ENCODE measurements at places on chromosomes 2 and 18.

DNA sequence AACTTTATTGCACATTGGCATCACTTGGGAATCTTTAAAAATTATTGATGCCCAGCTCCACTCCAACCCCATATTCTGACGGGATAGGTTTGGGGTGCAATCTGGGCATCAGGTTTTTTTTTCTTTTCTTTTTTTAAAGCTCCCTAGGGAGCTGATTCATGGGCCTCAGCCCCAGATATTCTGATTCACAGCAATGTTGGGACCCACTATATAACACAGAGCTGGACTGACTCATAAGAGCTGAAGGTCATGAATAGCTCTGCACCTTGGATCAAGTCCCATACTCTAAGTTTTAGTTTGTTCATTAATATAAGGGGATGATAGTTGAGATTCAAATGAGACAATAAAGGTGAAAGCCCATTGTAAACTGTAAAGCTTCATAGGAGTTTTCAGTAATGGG lies 191.1 kb upstream of the REV1 start:
- DNase-seq: no peak

- no peak for DNase-seq
Observed at GRCh38 chr2:38268691-38269327, 108.3 kb downstream of the ATL2 start.

GRCh38 chr2:14960686-14961324 lies 328.3 kb downstream of the LRATD1 start:
- no peak for DNase-seq

DNA sequence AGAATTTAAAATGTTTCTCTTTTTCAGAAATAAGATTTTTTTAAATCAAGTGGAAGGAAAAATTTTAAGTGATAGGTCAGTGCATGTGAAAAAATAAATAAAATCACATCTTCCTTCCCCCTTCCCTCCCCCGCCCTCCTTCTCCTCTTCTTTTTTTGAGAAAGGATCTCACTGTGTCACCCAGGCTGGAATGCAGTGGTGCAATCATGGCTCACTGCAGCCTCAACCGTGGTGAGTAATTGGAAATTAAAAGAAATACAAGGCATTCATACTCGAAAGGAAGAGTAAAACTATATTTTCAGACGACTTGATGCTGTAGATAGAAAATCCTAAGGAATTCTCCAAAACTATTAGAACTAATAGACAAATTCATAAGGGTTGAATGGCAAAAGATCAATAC lies 16.9 kb upstream of the CRACDL start:
- no peak for DNase-seq

DNA sequence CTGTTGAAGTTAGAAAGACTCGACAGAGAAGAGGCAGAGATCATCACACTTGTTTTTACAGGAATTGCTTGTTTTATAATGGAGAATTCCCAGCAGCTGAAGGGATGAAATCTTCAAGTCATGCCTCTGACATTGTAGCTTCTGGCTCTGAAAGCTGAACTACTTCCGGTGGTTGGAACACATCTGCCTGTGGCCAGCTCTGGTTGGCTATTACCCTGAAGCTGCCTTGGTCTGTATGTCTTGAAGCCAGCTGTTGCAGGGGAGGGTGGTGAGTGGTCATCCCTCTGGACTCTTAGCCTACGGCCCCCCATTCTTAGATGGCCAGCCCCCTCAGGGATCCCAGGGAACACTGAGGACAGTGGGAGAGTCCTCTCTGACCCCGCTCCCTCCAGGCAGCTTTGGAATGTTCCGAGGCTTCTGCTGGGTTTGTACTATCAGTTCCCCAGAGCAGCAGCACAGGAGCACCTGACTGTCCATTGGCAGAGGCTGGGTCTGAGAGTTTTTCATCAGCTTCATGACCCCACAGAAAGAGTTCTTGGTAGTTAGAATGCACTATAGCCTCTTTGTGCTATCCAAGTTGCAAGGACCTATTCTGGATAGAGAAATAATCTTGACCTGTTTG lies 87.4 kb upstream of the CAPN13 start:
- DNase-seq: no peak

- DNase-seq: no peak
Observed at GRCh38 chr2:241558532-241559322, at the start of gene BOK. BOK (plus strand) TSS chr2:241558745; CDS start chr2:241559484, 739 bp downstream.

DNA sequence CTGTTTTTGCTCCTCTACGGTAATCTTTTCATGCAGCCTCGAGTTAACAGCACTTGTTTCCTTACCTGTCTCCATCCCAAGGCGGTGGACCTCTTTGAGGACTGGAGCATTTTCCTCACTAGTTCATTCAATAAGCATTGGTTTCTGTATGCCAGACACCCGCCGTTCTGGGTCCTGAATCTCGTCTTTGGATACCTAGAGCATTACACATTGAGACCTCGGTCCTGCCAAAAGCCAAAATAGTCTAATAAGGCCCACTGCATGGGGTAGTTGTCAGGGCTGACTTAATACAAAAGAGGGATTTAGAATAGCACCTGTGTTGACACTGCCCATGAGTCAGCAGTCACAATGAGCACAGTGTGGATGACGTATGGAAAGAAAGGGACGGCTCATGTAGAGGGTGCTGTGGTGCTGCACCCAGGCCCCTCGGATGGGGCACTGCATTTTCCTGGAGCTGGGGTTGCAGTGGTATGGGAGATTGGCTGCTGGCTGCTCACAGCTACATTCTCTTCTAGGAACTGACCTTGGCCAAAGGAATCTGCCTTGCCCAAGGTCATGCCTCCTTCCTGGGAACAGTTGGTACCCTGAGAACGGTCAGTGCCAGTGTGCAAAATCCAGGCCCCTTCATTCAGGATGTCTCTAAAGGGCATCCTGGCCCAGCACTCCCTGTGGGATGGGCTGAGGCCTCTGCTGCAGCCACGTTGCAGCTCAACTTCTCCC lies 126.9 kb upstream of the NCK2 start:
- no peak for DNase-seq

GRCh38 chr2:51258301-51258700 lies 226.4 kb upstream of the NRXN1 start:
- DNase-seq: no peak

DNA sequence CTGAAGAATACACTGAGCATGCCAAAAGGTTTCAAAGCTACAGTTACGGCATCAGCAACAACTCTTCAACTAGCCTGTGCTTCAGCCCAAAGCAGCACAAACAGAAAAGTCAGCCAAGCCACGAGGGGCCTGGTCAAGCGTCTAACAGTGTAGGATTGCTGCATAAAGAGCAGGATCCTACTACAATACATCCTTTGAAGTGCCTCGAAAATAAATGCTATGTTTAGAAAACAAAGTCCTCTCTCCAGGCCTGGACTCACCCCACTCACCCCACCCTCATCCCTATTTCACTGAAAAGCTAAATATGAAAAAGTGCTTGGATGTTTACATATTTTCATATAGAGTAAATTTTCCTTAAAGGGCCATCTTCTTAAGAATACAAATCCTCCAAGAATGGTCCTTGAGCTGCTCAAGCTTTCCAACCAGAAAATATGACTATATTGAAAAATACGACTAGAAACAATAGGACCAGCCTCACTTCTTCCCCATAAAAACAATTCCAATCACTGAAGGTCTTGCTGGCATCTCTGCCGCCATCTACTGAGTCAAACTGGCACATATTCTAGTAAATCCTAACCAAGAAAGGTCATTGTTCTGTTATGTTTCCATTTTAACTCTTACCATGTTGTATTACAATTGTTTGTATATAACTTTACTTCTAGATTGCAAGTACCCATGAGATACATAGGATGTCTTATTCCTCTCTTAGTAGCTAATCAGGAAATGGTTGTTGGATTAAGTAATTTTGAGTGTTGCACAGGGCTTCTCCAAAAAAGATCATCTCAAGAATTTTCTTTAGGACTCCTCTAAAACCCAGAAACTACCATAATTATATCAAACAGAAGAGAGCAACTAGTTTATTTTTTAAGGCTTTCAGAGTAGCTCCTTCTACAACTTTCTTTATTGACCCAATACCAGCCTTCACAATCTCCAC lies 63.6 kb downstream of the CLHC1 start:
- no peak for DNase-seq

DNA sequence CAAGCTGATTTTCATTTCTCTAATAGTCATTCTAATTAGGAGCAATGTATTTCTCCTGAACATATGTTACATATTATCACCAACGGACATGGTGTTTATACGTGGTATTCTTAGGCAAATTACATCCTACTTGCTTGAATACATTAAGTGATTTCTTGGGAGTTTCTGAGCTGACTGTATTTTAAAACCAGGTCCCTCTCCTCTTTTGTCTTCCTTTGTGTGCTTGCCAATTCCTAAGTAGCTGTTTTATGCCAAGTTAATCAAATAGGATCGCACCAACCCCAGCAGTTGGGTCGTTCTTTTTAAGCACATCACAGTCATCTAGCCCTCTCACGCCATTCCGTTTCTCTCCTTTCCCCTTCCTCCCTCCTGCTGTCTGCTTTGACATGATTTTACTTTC lies 75.4 kb upstream of the MAP2 start:
- peak; percentile 10 for DNase-seq

GRCh38 chr2:175523001-175523400 lies 341.5 kb upstream of the ATP5MC3 start:
- DNase-seq: no peak

- DNase-seq: peak; percentile 49
Observed at GRCh38 chr2:200703127-200703925, 108.4 kb upstream of the BZW1 start.

GRCh38 chr2:103873716-103874351 lies 980.1 kb upstream of the POU3F3 start:
- no peak for DNase-seq

DNA sequence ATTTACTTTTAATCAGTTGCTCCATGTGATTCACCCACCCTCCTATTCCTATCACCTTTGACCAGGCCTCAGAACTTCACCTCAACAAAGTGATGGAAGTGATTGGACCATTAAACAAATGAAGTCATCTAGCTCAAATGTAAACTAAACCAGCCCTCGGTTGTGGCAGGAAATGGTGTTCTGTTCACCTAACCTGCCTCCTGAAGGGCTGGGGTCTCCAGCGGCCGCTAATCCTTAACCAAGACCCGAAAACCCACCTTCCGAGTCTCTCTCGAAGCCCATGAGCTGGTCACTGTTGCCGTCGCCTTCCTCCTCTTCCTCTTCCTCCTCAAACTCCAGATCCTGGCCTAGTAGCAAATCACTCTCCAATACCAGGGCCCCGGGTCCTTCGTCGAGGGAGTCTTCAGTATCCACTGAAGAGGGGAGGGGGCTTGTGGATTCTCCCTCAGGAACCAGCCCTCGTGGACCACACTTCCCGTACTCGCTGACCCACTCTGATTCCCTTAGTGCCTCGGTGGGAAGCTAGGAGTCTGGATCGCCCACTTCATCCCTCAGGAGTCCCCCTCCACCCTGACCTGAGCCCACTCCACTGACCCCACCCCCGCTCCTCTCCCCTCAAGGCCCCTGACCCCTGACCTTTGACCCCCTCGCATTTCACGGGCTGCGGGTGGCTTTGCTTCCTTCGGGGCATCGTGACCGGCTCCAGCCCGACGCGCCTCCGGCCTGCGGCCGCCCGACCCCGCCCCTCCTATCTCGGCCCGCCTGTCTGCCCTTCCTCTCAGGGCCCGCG lies 503 bp downstream of the ZNF513 start:
- DNase-seq: no peak

DNA sequence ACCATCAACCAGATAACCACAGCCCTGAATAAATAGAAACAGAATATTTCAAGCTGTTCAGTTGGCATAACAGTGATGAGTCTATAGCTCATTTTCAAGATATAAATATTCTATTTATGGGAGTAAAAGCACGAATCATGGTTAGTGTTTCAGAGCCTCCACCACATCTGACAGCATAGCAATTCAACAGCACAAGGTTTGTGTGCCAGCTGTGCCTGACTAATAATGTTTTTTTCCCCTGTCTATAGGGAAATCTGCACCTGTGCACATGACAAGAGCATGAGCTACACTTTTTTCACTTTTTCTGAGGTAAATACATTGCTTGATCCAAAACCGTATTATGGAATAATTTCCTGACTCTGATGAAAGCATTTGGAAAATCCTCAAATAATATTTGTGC lies 251.3 kb downstream of the RPIA start:
- no peak for DNase-seq

- no peak for DNase-seq
Observed at GRCh38 chr2:45944074-45944473, 292.6 kb downstream of the PRKCE start.

DNA sequence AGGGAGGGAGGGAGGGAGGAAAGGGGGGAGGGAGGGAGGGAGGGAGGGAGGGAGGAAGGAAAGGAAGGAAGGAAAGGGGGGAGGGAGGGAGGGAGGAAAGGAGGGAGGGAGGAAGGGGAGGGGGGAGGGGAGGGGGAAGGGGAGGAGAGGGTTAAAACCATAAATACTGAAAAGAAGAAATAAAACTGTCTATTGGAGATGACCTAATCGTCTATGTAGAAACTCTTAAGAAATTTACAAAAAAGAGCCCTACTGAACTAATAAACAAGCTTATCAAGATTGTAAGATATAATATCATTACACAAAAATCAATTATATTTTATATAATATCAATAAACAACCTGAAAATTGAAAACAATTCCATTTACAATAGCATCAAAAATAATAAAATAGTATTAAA lies 32.3 kb upstream of the CTDP1 start:
- no peak for DNase-seq

GRCh38 chr2:39144416-39144815 lies 23.6 kb upstream of the SOS1 start:
- DNase-seq: no peak

- no peak for DNase-seq
Observed at GRCh38 chr2:33015421-33016142, 68.8 kb downstream of the LTBP1 start.

DNA sequence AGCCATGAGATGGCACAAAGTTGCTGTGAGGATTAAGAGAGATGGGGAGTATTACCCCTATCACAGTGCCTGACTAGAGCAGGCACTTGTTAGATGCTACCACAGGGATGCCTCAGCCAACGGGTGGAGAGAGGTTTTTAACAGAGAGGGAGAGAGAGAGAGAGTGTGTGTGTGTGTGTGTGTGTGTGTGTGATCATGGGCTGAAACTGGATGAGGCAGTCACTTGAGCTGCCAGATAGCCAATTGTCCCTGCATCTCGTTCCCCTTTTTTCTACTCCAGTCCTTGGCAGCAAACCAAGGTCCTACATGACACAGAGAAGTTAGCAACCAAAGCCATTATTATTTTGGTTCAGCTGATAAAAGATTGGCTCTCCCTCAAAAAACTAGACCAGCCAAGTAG lies 3.0 kb downstream of the CD8A start:
- no peak for DNase-seq

DNA sequence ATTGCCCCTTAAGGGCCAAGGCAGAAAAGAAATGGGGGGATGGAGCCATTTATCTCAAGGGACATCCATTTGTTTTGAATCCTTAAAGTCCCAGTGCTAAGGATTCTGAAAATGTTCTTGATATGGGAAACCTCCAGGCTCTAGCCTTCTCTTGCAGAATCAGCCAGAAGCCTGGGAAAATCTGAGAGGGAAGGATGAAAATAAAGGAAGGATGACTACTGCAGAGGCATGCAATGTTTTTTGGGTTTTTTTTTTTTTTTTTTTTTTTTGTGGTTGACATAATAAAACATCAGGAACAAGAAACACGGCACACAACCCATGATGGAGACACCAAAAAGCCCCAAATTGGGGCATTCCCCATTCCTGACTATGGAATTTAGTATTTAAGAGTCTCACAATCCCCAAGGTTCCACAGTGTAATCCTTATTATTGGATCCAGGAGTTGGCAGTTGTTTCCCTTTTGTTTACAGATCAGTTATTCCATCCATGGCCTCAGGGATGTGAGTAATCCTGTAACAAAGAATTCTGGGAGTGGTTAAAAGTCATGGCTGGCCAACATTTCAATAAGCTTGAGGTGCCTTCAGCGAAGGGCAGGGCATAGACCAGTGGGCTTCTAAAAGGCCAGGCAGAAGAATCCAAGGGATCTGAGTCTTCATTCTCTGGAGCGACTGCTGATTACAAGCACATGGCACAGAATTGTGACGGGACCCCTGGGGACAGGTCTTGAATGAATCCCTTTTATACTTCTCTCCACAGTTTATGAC lies 337.5 kb downstream of the GULP1 start:
- DNase-seq: no peak

Measured in LNCaP clone FGC (cell line).